Bronchus fibroblast of lung (primary cell): ENCODE measurements at places on chromosomes 1 and 21. TPM values are rescaled to one million over a fixed set of nuclear protein-coding genes. Genes with fewer than 3 reads are reported as not detected.

Gene NFASC
- 0.15 and 1.2 TPM in 2 replicates for total RNA-seq

Gene CLIC6
- under 0.01 and 0.15 TPM in 2 replicates for total RNA-seq

Gene FCRL6
- total RNA-seq, result not detected in 2 replicates

Gene PDC
- not detected in 2 replicates for total RNA-seq

Gene CLCNKB
- under 0.01 TPM in 1 of 2 replicates, not detected in the other for total RNA-seq

Gene ARHGEF16
- 0.15 and 0.17 TPM in 2 replicates for total RNA-seq

Gene UBASH3A
- total RNA-seq, result not detected in 2 replicates

Gene ECM1
- 44.2 and 44.6 TPM in 2 replicates for total RNA-seq

Gene OR2T8
- total RNA-seq, result not detected in 2 replicates

Gene SMIM34
- not detected in 2 replicates for total RNA-seq

Gene ACTA1
- total RNA-seq, result not detected in 2 replicates

Gene LIN28A
- not detected in 2 replicates for total RNA-seq

Gene PRDM15
- 3.3 and 3.9 TPM in 2 replicates for total RNA-seq

Gene DNALI1
- total RNA-seq, result 7.9 and 8.2 TPM in 2 replicates

Gene OR2T5
- not detected in 2 replicates for total RNA-seq

Gene CORT
- 0.50 TPM in 1 of 2 replicates, not detected in the other for total RNA-seq
